Right renal pelvis (tissue), 4 donors: ENCODE measurements at places on chromosomes 11 and 22. TPM values are rescaled to one million over a fixed set of nuclear protein-coding genes. Genes with fewer than 3 reads are reported as not detected.

KDM4D gene
- polyA plus RNA-seq: 2.6 TPM

BCL2L13 gene
- polyA plus RNA-seq: 56.1 TPM

MS4A7 gene
- 1.6 TPM for polyA plus RNA-seq

LARGE2 gene
- polyA plus RNA-seq: 21.6 TPM

DCPS gene
- 16.7 TPM for polyA plus RNA-seq

ZNF70 gene
- polyA plus RNA-seq: 5.7 TPM

MS4A6E gene
- polyA plus RNA-seq: not detected
